OCI-M1 (cell line): ENCODE measurements at places on chromosomes 3 and 15.
A peak's percentile ranks its signal among the peaks of the same experiment; 100 is the strongest.

- DNase-seq = no peak
These were observed 837 bp downstream of the CACNA2D3 start for GRCh38 chr3:54123003-54123775.

DNA sequence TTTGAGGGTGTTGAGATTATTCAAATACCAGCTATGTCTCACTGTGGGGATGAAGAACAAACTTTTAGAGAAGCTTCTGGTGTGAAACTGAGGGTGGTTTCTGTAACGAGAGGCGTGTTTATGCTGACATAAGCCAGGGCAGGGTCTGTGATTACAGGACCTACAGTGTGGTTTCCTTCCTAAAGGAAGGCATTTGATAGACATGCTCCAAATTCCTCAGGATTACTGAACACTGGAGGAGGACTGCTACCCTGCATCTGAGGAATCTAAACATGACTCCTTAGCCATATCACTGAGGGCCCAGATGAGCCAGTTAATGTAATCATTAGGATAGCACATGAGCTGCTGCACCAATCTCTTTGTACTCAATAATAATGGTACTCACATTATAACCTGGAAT, 328.4 kb upstream of the UMPS start:
- no peak for DNase-seq

GRCh38 chr3:184448321-184449160, 68.7 kb downstream of the CHRD start:
- no peak for DNase-seq

GRCh38 chr3:146093896-146094295, 67.1 kb downstream of the PLOD2 start:
- peak; percentile 67 for DNase-seq

DNA sequence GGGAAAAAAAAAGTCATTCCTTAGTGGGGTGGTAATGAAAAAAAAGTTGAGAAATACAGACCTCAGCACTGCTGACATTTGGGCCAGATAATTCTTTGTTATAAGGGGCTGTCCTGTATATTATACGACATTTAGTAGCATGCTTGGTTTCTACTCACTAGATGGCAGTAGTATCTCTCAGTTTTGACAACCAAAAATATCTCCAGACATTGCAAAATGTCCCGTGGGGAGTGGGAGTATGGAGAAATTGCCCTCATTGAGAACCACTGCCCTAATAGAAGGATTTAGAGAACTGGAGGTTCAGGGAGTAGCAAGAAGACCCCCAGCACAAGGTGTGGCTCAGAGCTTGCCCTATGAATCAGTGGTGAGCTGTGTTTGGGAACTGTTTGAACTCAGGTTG, 28.6 kb upstream of the TEX264 start:
- DNase-seq = peak; percentile 12

DNA sequence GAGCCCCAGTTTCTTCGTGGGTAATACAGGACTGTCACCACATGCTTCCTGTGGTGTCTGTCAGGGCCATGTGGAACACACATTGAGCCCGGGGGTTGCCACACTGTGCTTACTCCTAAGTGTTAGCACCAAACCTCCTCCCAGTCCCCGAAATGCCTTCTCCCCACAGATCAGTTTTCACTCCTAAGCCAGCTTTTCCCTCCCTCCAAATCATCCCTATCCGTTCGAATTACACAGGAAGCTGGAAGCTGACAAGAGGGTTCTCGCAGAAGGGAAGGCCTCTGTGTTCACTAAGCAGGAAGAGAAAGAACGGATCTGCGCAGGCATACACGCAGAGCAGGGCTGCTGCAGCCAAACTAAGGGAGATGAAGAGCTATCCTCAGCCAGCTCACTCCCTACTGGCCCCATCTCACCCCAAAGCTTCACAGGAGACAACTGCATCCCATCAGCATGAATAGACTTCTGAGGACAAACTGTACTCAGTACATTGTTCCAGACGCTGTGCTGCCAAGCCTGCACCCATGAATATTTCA, 32.3 kb downstream of the XXYLT1 start:
- DNase-seq = no peak

DNA sequence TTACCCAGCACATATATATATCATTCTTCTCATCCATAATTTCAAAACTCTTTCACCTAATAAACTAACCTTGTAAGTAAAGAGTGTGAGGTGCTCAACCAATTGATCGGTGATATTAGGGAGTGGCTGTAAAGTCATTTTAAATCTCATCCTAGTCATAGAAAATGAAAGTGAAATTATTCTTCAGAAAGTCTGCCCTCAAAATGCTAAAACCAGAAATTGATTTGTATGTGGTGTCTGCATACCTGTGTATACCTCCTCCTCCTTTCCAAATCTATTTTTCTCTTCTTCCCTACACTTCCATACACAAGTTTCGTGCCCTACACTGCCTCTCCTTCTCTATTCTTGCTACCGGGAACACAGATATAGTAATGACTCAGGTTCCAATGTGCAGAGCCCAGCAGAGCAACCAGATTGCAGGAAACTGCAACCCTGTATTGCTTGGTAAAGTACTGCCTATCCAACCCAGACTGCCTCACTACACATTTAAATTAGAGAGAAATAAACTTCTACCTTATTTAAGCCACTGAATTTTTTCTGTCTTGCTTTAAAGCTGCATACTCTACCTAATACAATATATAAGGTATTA, 7.4 kb upstream of the TBC1D5 start:
- peak; percentile 49 for DNase-seq

GRCh38 chr15:30870681-30871080, 33.0 kb upstream of the FAN1 start:
- no peak for DNase-seq

- no peak for DNase-seq
These were observed 44.2 kb downstream of the SETD5 start for GRCh38 chr3:9441501-9442221.

GRCh38 chr3:128016502-128016901, 35.7 kb upstream of the SEC61A1 start:
- peak; percentile 23 for DNase-seq

- DNase-seq = no peak
These were observed 139.7 kb upstream of the HES1 start for GRCh38 chr3:193996221-193996620.

- no peak for DNase-seq
These were observed 3.6 kb upstream of the A4GNT start for GRCh38 chr3:138135833-138136194.

- peak; percentile 89 for DNase-seq
These were observed 33.1 kb downstream of the IL1RAP start for GRCh38 chr3:190546881-190547510.

GRCh38 chr3:136237961-136238649, 12.0 kb upstream of the PCCB start:
- no peak for DNase-seq

GRCh38 chr3:72429589-72430353, 418.5 kb downstream of the SHQ1 start:
- DNase-seq = peak; percentile 10

DNA sequence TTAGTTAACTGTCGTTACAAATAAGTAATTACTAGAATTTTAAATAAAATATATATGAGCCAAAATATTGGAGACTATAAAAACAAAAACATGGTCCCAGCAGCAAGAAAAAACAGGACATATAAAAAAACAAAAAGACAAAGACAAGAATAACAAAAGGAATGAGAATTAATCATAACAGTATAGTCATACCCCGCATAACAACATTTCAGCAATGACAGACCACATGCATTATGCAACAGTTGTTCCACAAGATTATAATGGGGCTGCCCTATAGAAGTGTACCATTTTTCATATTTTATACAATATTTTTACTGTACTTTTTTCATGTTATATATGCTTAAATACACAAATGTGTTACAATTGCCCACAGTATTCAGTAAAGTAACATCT, 5.6 kb downstream of the HLTF start:
- peak; percentile 16 for DNase-seq

DNA sequence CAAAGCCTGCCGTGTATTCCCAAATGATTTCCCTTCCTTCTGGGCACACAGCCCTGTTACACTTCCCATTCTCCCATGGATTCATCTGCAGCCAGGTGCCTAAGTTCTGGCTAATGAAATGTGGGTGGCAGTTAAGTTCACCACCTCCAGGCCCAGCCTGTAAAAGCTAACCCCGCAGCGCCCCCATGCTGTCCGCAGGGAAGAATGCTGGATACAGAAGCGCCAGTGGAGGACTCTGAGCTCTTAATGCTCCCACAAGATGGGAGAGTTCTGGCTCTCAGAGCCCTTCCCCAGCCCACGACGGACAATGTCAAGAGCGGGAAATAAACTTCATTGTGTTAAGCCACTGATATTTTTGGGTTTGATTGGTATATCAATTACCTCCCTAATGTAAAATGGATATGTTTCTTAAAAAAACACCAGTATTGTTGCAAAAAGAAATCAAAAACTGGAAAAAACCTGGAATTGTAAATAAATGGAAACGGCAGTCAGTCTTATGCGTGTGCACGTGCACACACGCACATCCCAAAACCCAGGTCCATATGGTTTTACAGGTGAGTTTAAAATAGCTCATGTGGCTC, 37.7 kb upstream of the FGD5 start:
- DNase-seq = peak; percentile 71

DNA sequence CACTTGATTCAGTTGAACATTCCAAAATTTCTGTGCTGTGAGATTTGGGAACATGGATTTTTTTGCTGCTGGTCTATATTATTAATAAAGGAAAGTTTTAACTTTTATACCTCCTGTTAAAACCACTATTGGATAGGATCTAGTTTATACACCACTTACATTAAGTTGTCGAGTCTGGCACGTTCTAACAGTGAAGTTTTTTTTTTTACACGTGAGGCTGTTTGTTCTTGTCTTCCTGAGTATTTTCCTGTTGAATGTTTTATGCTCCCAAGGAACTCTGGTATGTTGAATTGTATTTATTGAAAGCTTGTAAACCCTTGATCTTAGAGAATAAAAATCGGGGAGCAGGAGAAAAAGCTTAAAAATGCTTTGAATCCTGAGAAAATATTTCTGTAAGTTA, 338.8 kb downstream of the RBMS3 start:
- no peak for DNase-seq

- DNase-seq = peak; percentile 23
These were observed 53.6 kb upstream of the GATA2 start for GRCh38 chr3:128546646-128547045.

- DNase-seq = no peak
These were observed 45.4 kb upstream of the TSC22D2 start for GRCh38 chr3:150362515-150363302.

GRCh38 chr15:33135355-33135781, 59.1 kb downstream of the FMN1 start:
- no peak for DNase-seq

- DNase-seq = no peak
These were observed 65.8 kb upstream of the ICE2 start for GRCh38 chr15:60544581-60545264.

- DNase-seq = no peak
These were observed 40.9 kb upstream of the LDHAL6B start for GRCh38 chr15:59165726-59166125.

GRCh38 chr15:48986240-48986639, 22.5 kb upstream of the SHC4 start:
- no peak for DNase-seq

DNA sequence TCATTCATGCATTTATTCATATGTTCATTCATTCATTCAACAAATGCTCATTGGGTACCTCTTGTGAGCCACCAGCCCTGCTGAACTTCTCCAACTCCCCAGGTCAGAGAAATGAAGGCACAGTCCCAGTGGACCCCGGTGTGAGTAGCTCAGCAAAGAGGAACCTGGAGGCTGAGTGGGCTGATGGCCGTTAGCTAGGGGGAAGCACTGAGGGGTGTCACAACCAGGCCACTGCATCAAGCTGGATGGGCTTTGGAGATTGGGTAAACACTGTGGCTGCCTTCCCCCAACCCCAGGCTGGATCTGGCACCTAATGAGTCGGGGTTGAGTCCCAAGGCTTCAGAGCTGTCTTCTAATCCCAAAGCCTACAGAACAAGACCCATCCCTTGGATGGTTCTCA, 12.1 kb upstream of the ALAS1 start:
- DNase-seq = peak; percentile 45

GRCh38 chr15:68488966-68489365, 57.0 kb upstream of the ITGA11 start:
- DNase-seq = no peak

DNA sequence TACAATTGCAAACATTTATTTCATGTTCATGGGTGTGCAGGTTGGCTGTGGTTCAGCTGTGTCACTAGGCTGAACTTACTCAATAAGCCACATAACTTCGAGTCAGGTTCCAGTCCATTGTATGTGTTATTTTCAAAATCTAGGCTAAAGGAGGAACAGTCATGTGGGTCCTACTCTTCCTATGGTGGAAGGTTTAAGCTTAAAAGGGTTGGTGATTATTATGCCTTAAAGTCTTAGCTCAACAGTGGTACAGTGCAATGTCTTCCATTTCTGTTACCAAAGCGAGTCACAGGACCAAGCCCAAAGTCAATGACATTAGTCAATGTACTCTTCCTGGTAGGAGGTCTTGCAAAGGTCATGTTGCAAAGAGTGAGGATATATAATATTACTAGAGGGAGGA, 78.2 kb downstream of the ATG7 start:
- DNase-seq = no peak

DNA sequence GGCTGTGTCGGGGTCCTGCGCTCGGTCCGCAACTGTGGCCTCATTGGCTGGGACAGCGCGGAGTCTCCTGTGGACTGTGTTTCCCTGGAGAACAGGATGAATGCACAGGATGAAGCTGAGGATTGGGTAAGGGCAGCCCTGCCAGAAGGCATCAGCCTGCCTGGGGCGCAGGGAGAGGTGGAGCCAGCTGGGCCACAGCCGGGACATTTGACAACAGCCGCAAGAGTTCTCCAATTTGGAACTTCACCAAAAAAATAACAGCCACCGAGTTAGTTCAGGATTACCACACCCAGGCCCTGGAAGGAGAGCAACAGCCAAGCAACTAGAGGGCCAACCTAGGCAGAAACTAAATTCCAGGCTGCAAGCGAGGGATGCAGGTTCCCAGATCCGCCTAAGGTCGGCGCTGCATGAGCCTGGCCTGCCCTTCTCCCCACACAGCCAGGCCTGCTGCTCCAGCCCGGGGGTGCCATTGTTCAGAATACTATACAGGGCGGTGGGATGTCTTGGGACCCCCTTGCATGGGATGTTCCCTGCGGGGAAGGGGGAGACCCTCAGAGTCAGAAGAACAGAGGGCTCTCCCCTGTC, 229.3 kb downstream of the OCA2 start:
- DNase-seq = no peak

- no peak for DNase-seq
These were observed 23.0 kb downstream of the HES1 start for GRCh38 chr3:194158942-194159439.

- DNase-seq = no peak
These were observed 2.4 kb upstream of the SEC62 start for GRCh38 chr3:169964176-169964575.
